Camera-type eye (tissue), 1 donor: ENCODE measurements at places on chromosomes 2 and 18. TPM values are rescaled to one million over a fixed set of nuclear protein-coding genes. Genes with fewer than 3 reads are reported as not detected.

Gene NDC80
- total RNA-seq = 10.5 TPM

Gene KCNS3
- total RNA-seq = 10.9 TPM

Gene NT5DC4
- total RNA-seq = 0.22 TPM

Gene C2orf81
- total RNA-seq = 3.1 TPM

Gene KDSR
- total RNA-seq = 37.7 TPM
